GM23248 (cell line): ENCODE measurements at places on chromosomes 4 and X.

GRCh38 chr4:123616951-123617461 is 220.4 kb downstream of the SPRY1 start:
- DNase-seq = peak; percentile 61

DNA sequence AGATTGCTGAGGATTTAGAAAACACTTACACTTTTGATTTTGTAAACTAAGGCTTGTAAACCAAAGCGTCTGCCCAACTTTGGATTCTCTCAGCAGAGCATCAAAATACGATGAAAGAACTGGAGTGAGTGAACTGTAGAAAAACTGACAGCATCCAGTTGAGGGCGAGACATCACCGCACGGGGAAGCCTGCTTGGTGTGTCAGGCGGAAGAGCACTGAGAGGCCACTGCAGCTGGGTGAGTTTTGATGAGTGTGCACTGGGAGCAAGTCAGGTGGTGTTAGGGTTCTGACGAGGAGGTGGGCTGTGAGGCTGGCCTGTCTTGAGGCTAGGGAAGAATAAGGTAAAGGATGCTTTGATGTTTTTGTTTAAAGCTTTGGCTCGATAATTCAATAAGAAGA is 46.8 kb upstream of the CLDN24 start:
- DNase-seq = no peak

- no peak for DNase-seq
Observed at GRCh38 chrX:102866981-102867656, 70.0 kb upstream of the RAB40AL start.

DNA sequence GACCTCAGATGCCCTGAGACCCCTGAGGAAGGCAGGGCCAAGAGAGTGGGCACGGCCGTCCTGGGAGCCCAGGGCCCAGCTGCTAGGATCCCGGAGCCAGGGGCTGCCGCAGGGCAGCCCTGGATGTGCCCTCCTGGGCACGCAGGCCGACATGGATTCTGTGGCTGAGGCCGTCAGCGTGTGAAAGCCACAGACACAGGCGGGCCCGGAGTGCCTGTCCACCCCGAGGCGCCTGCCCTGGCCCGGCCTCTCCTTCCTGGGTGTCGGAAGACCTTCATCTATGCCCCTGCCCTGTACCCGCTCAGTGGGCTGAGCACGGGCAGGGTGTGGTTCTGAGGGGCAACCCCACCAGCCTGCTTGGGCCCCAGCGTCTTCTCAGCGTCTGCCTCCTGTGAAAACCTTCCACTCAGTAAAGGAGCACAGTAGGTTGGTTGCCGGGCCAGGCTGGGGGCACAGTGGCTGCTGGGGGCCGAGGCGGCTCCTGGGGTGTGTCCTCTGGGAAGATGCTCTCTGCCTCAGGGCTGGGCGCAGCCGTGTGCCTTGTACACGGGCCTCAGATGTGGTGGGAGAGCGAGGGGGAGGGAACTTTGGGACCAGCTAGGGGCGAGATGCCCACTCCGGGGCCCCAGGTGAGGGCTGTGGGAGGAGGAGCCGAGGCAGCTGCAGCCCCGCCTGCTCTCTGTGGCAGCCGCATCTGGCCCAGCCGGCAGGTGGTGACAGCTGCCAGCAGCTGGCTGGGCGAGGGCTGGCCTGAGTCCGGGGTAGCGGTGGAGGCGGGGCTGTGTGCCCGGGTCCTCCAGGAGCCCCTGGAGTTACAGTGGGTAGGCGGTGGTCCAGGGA is 20.8 kb downstream of the FGFRL1 start:
- peak; percentile 35 for DNase-seq

GRCh38 chr4:156734965-156735895 is 236.4 kb downstream of the PDGFC start:
- peak; percentile 44 for DNase-seq

- peak; percentile 48 for DNase-seq
Observed at GRCh38 chr4:122842984-122843531, 16.4 kb downstream of the FGF2 start.

DNA sequence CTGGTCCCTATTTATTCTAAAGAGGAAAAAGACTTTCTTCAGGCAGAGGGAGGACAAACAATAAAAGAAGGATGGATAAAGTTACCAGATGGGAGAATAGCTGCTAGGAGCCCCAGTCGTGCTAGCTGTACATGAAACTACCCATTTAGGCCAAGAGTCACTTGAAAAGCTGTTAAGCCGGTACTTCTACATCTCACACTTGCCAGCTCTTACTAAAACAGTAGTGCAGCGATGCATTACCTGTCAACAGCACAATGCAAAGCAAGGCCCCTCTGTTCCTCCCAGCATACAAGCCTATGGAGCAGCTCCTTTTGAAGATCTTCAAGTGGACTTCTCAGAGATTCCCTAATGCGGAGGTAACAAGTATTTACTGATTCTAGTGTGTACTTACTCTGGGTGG is 1138.8 kb downstream of the ARAP2 start:
- no peak for DNase-seq

DNA sequence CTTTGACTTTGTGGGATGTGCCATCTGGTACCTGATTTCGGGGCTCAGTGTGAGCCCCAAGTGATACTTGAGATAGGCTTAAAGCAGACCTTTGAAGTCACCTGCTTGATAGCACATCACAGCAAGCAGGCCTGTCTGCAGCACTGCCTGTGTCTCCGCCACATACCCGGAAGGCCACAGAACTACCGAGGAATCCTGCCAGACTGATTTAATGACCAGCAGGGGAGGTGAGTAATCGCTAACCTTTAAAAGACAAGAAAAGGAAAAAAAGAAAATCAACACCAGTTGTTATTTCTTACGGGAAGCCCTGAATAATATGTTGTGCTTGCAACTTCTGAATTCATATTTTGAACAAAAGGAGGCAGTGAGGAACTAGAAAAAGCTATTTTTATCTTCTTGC is 6.8 kb downstream of the PTCHD1 start:
- DNase-seq = no peak

GRCh38 chr4:53508446-53508845 is 82.8 kb downstream of the LNX1 start:
- DNase-seq = peak; percentile 70

GRCh38 chr4:18194278-18194677 is 172.7 kb upstream of the LCORL start:
- no peak for DNase-seq

- no peak for DNase-seq
Observed at GRCh38 chr4:10011277-10011676, 10.0 kb downstream of the SLC2A9 start.

DNA sequence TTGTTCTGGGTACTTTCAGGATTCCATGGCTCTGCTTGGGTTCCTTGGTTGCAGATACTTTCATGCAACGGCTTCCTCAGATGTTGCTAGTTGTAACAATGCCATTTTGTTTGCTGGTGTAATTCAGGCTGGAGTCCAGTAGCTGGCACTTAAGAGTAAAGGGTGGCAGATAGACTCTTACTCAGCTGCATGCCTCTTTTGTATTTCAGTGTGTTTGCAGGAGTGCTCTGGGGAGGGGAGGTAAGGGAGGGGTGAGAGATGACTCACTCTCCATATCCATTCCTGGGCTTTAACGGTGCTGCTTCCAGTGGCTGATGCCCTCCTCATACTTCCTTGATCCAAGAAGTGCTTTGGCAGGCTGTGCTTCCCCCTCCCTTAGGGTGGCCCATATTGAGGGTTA is 155.2 kb downstream of the ZNF330 start:
- DNase-seq = peak; percentile 86

GRCh38 chr4:158622251-158622650 is 49.4 kb downstream of the C4orf46 start:
- peak; percentile 39 for DNase-seq

DNA sequence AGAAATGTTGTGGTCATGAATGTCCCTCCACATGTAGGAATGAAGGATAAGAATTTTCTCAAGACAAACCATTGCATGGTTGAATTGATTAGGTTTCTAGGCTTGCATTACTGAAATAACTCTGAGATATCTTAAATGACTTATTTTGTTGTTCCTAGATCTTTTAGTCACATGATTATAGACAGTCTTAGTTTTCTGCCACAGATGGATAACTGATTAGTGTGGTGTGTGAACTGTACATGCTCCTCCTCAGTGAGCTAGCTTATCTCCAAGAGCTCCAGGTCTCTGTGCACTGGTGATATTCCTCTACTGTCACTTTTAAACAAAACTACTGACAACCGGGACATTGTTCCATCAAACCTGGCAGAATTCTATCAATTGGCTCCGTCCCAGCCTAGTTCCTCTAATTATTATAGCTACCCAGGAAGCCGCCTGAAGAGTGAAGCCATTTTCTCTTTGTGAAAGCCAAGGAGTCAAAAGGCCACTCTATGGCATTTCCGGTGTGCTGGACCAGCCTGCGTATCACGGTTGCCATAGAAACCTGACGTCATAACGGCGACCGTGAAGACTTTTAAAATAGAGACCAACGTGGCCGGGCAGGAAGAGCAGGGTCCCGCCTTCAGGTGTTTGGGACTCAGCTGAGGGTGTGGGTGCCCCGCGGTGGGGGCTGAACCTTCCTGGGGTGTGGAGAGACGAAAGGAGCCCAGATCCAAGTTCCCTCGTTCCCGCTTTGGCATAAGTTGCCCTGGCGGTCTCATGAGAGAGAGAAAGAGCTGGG is 28.1 kb downstream of the BEX3 start:
- peak; percentile 86 for DNase-seq

DNA sequence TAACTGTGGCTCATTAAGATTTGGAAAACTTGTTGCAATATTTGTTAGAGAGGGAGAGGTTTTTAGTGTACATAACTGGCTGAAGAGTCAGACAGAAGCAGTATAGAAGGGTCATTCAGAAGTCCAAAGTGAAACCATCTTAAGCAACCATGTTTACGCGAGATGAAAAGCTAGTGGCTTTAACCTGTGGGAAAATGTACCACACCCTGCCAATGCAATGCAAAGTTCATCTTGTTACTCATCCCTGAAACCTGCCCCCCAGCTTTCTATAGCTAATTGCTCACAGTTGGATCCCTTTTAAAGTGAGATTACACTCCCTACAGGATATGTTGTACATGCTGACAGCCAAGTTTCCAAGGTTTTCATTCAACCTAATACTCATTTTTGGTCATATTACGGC is 96.7 kb upstream of the RAPGEF2 start:
- DNase-seq = peak; percentile 55

GRCh38 chrX:12308420-12308819 is 170.1 kb downstream of the FRMPD4 start:
- DNase-seq = no peak

- DNase-seq = no peak
Observed at GRCh38 chrX:145853181-145853580, 35.6 kb downstream of the SLITRK2 start.

DNA sequence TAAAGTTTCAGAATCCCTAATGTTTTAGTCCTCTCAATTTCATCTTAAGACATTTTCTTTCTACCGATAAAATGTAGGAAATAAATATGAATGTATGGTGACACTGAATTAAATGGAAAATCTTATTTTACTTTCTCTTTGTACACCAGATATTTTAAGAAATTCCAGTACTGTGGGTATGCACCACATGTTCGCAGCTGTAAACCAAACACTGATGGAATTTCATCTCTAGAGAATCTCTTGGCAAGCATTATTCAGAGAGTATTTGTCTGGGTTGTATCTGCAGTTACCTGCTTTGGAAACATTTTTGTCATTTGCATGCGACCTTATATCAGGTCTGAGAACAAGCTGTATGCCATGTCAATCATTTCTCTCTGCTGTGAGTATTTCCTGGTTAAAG is 26.9 kb downstream of the C4orf46 start:
- DNase-seq = peak; percentile 19

DNA sequence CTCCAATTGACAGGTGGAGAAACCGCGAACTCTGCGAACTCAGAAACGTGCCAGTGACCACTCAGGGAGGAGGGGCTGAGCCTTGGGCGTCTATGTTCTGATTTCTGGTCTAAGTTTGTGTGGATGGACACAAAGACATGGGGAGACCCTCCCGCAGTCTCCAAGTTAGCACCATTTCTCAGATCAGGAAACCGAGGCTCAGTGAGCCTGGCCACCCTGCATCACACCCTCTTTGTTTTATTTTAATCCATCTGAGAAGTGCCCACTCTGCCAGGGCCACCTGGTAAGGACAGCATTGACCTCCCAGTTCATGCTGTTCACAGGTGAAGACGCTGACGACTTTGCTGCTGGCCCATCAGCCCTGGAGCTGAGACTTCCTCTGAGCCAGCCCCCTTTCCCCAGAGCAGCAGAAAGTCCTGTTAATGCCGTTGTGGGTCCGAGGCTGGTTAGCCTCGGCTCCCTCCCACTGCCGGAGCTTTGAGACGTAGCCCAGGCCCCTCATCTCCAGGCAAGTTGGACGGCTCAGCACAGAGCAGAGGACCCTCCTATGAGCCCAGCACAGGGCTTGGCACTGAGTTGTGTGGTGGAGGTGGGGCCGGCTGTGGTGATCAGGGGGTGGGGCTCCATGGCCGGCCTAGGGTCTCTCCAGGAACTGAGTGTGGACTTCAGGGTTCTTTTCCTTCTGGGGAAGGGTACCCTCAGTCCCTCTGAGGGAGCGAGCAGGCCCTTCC is 43.7 kb downstream of the PSAPL1 start:
- DNase-seq = no peak

- no peak for DNase-seq
Observed at GRCh38 chr4:147696866-147697265, 12.9 kb upstream of the PRMT9 start.

DNA sequence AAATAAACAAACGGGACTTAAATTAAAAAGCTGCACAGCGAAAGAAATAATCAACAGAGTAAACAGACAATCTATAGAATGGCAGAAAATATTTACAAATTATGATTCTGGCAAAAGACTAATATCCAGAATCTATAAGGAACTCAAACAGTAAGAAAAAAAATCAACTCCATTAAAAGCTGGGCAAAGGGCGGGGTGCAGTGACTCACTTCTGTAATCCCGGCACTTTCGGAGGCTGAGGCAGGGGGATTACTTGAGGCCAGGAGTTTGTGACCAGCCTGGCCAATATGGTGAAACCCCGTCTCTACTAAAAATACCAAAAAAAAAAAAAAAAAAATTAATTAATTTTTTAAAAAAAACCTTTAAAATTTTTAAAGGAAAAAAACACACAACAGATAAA is 109.0 kb downstream of the ATP11C start:
- peak; percentile 9 for DNase-seq

- peak; percentile 47 for DNase-seq
Observed at GRCh38 chrX:118756101-118756500, 28.7 kb downstream of the IL13RA1 start.

DNA sequence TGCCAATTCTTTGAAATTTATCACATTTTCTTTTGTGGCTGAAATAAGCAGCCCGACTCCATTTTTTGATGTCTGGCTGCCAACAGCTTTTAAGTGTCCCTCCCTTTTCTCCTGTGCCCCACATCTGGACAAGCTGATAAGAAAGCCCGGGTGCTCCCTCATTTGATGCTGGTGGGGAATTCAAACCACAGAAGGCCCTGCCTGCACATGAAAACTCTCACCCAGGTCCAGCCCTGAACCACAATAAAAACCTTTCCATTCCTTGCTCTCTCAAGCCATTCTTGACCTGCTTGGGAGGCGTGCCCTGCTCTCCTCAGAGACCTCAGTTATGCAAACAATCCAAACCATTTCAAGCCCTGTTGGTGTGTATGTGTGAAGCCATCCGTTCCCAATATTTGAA is 93.9 kb downstream of the FAM53A start:
- no peak for DNase-seq

GRCh38 chrX:128436397-128437103 is 384.3 kb upstream of the ACTRT1 start:
- DNase-seq = no peak

GRCh38 chr4:154086247-154086646 is 297.4 kb upstream of the SFRP2 start:
- no peak for DNase-seq
